NCI-H446 treated with DMSO at 0.1 percent for 48 hours (cell line): ENCODE measurements at places on chromosomes 1 and 21.

DNA sequence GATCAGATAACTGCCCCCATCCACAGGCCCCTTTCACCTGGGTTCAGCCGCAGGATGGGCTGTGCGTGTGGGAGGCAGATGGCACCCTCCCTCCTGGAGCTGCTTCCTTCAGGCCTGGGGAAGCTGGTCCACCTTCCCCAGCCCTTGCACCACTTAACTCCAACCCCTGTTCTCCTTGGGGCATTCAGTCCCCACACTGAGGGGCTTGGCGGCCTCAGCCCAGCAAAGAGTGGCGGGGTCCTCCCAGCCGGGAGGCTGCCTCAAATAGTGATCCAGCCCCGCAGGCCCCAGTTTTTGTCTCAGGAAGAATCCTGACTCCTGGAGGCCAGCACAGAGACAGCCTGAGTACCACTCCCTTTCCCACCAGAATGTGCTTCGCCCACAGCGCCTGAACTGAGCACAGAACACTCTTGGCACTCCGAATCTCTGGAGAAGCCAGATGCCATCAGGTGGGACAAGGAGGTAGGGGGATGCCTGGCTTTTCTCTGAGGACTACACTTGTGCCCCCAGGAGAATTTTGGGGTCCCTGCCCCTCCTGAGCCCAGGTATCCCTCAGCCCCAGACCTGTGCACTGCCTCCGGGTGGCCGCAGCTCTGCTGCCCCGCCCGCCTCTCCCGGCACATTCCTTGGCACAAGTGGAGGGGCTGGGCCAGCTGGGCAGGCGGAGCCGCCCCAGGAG is 936 bp downstream of the PAQR6 start:
- no peak for DNase-seq

GRCh38 chr1:232385221-232385620 is 244.7 kb downstream of the SIPA1L2 start:
- DNase-seq, result no peak

GRCh38 chr1:12556368-12556930 is 61.6 kb downstream of the DHRS3 start:
- DNase-seq, result no peak

DNA sequence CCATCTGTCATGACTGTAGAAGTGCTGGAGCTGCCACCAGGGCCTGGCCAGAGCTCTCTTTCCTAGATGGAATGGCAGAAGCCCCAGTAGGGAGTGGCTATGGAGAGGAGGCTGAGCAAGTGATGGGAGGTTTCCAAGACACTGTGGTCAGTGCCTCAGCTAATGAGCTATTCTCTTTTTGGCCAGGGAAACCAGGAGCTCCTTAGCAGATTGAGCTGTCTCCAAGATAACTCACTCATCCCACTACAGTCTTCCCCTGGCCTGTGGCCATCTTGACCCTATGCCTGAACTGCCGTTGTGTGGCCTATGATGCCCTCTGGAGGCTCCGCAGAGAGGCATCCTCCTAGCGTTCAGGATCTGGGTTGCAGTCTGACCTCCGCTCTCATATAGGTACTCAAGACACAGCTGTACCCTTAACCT is 60.5 kb downstream of the ERI3 start:
- peak; percentile 46 for DNase-seq

- DNase-seq, result no peak
Observed at GRCh38 chr1:77562596-77563150, 119.8 kb downstream of the ZZZ3 start.

- DNase-seq, result no peak
Observed at GRCh38 chr1:47241114-47242113, 9.4 kb upstream of the TAL1 start.

DNA sequence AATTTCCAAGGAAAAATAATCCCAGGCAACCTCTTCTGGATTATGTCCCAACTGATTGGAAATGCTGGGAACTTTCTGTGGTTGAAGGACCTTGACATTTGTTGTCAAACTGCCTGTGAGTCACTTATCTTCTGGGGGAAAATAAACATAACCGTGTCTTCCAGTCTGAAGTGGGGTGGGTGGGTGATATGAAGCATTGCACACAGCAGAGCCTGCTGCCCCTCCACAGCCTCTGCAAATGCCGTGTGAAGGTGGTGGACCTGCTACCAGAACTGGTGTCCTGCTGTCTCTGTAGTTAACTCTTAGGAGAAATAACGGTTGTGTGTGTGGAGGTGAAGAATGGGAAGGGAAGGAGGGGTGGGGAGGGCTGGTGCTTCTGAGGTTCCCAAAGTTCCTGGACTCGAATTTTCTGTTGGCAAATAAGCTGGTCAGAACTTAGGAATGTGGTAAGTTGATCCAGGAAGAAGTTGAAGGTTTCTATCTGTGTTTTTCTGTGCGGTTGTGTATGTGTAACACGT is 23.2 kb downstream of the GALNT2 start:
- DNase-seq, result no peak

DNA sequence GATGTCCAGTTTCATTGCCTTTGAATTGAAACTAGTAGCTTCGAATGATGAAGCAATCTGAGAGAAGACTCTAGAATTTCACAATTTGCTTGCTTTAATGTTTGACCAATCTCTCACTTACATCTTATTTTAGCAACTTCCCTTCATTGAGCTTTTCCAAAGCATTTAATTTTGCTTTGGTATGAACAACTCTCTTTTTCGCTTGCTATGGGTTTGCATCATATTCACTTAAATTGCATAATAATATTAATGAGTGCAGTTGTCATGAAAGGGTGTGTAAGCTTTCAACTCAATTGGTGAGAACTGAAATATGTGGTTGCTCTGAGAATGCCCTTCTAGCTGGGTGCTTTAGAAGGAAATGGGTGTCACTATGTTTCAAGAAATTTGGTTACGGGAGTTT is 309.2 kb downstream of the HLX start:
- DNase-seq, result no peak

- no peak for DNase-seq
Observed at GRCh38 chr1:25699500-25700143, 83.0 kb downstream of the MAN1C1 start.

DNA sequence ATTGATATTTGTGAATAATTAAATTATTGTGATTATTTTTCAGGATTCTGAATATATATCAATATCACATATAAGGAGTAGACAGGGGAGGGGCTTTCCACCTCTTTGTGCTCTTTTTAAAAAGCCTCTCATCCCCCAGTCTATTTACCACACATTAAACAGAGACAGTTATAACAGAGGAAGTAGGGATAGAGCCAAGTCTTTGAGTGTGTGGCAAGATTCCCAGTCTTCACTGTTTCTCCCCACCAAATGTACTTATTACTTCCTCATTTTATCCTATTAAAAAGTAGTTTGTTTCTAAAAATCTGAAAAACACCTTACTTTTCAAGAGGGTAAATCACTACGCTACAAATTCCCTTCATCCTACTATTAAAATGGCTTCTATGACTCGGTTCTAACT is 46.7 kb downstream of the EPS15 start:
- peak; percentile 45 for DNase-seq

DNA sequence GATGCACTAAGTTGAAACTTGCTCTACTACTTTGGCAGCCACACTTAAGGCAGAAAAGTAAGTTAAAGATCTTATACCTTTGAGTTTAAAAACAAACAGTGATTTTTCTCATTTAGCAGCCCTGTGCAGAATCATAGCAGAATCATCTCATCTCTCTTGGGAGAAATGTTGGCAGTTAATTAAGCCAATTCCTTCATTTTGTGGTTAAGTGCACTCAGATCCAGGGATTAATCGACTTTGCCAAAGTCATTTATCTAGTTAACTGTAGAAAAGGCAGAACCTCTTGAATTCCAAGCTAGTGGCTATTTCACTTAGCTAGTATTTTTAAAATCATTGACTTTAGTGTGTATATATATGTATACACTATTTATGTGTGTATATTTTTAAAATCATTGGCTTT is 125.0 kb downstream of the GPR52 start:
- DNase-seq, result peak; percentile 38

- DNase-seq, result peak; percentile 76
Observed at GRCh38 chr1:81878538-81878937, 77.8 kb downstream of the ADGRL2 start.

DNA sequence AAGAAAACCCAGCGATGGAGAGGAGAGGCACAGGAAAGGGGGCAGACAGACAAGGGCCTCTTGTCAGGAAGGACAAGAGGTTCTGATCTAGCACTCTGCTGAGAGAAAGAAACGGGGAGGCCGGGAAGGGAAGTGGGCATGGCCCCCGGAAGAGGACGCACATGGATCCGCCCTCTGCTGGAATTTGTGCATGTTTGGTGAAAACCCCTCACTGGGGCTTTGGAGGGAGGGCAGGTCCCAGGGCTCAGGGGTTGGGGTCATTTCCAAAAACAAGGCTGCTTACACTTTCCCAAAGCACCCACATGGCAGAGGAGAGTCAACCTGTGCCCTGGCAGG is 32.4 kb upstream of the ECE1 start:
- DNase-seq, result no peak
